Fibroblast of lung (primary cell): ENCODE measurements at places on chromosomes 16 and 17. TPM values are rescaled to one million over a fixed set of nuclear protein-coding genes. Genes with fewer than 3 reads are reported as not detected.
A peak's percentile ranks its signal among the peaks of the same experiment; 100 is the strongest.

Gene CCDC154
- 0.02 and 0.08 TPM in 2 replicates for polyA plus RNA-seq

- no peak overlapping the region for H3K27ac ChIP-seq
- H3K36me3 ChIP-seq, result no peaks in the 10 kb centered on the region
- H3K4me3 ChIP-seq, result peak overlapping the region; percentile 41
- H3K27me3 ChIP-seq, result peaks cover 4% of the 10 kb centered on the region
These were observed 6.9 kb upstream of the ACTG1 start for GRCh38 chr17:81519284-81520020.

- H3K4me3 ChIP-seq, result no peak overlapping the region
- H3K36me3 ChIP-seq, result no peaks in the 10 kb centered on the region
- DNase-seq, result peak; percentile 29
These were observed 185.5 kb downstream of the WWOX start for GRCh38 chr16:78284957-78285434.

GRCh38 chr17:81033535-81034167, 1.3 kb upstream of the BAIAP2 start:
- peak overlapping the region; percentile 65 for H3K4me3 ChIP-seq
- H3K27ac ChIP-seq, result no peak overlapping the region
- DNase-seq, result no peak

GRCh38 chr17:64622931-64623654, 39.0 kb downstream of the SMURF2 start:
- H3K4me3 ChIP-seq, result no peak overlapping the region
- H3K27me3 ChIP-seq, result no peaks in the 10 kb centered on the region
- peak; percentile 92 for DNase-seq
- H3K27ac ChIP-seq, result peak overlapping the region; percentile 33
- peaks cover 2% of the 10 kb centered on the region for H3K36me3 ChIP-seq
- H3K4me1 ChIP-seq, result peaks cover 4% of the 10 kb centered on the region

GRCh38 chr16:87032554-87032953, 284.6 kb downstream of the C16orf95 start:
- no peaks in the 10 kb centered on the region for H3K27me3 ChIP-seq
- no peak for DNase-seq
- H3K27ac ChIP-seq, result no peak overlapping the region
- H3K36me3 ChIP-seq, result no peaks in the 10 kb centered on the region
- H3K4me3 ChIP-seq, result no peak overlapping the region

Gene CLEC3A
- not detected in 2 replicates for polyA plus RNA-seq

Gene OR3A3
- not detected in 2 replicates for polyA plus RNA-seq

DNA sequence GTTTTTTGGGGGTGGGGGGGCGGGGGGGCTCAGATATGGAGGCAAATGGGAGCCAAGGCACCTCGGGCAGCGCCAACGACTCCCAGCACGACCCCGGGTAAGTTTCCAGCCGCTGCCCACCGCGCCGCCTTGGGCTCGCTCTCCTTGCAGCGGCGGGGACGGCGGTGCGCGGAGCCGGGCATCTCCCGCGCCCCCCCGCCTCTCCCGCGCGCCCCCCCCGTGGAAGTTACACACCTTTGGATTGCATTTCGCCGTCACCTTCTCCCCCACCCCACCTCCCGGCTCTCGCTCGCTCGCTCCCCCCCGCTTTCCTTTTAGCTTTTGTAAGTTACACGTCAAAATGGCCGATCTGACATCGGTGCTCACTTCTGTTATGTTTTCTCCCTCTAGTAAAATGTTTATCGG, 387 bp downstream of the MSI2 start:
- H3K27me3 ChIP-seq, result peaks cover 9% of the 10 kb centered on the region
- peak; percentile 23 for DNase-seq
- H3K36me3 ChIP-seq, result no peaks in the 10 kb centered on the region

DNA sequence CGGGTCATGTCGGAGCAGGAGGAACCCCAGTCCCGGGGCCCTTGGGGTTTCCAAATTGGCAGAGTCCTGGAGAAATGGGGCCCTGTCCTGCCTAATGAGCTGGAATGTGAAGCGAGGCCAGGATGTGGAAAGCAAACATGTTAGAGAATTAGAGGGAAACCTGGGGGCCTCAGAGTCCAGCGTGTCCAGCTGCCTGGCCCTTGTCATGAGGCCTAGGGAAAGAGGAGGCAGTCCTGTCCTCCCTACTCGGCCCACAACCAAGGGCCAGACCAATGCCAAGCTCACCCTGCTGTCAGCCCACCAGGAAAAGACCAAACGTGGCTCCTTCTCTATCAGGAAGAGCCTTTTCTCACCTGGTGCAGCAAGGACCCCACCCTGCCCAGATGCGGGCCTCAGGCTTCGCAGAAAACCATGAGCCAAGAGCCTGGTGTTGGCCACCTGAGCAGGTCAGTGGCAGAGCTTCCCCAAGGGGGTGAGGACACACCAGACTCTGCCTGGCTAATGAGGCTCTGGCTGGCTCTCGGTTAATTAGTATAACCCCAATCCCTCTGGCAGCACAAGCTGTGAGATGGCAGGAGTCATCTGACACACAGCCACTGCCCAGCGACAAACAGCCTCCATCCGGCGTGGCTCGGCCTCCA, 10.1 kb downstream of the TEKT5 start:
- peaks cover 4% of the 10 kb centered on the region for H3K27me3 ChIP-seq
- no peaks in the 10 kb centered on the region for H3K36me3 ChIP-seq
- DNase-seq, result no peak
- H3K4me1 ChIP-seq, result no peaks in the 10 kb centered on the region
- no peak overlapping the region for H3K4me3 ChIP-seq

- peak; percentile 28 for DNase-seq
- no peak overlapping the region for H3K27ac ChIP-seq
- no peaks in the 10 kb centered on the region for H3K36me3 ChIP-seq
- H3K27me3 ChIP-seq, result no peaks in the 10 kb centered on the region
- H3K4me3 ChIP-seq, result no peak overlapping the region
These were observed 150.8 kb downstream of the SSH2 start for GRCh38 chr17:29778956-29779811.

DNA sequence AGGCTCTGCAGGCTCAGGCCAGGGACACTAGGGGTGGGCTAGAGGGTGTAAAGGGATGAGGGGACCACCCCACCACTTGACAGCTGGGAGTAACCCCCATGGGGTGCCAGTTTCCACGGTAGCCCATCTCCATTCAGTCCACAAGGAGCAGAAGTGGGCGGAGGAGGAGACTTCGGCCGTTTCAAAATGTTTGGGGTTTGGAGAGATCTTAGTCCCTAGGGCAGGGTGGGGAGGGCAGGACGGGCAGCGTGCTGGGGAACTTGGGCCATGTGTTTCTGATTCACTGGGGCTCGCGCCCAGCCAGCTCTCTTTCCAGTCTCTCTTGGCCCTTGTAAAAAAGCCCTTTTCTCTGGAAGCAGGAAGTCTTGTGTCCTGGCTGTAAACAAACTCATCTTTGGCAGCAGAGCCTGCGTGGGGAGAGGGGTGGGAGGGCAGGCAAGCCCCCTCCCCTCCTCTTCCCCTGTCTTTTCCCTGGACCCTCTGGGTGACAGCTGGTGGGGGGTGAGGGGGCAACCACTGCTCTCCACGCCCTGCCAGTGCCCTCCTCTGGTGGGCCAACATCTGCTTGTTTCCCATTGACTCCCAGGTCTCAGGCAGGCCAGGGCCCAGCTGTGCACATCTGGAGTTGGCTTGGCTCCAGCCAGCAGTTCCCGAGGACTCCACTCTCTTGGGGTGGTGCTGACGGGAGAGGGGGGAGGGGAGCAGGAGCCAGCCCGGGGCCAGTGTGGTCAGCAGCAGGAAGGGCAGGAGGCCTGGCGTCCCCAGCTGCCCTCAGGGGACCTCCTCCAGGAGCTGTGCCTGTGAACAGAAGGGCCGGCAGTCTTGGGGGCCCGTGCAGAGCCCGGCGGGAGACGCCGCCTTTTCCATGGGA, 8.1 kb downstream of the CYGB start:
- H3K27ac ChIP-seq, result peak overlapping the region; percentile 97
- H3K4me1 ChIP-seq, result peaks cover 43% of the 10 kb centered on the region
- no peak overlapping the region for H3K4me3 ChIP-seq
- H3K36me3 ChIP-seq, result peaks cover 2% of the 10 kb centered on the region
- no peaks in the 10 kb centered on the region for H3K27me3 ChIP-seq

DNA sequence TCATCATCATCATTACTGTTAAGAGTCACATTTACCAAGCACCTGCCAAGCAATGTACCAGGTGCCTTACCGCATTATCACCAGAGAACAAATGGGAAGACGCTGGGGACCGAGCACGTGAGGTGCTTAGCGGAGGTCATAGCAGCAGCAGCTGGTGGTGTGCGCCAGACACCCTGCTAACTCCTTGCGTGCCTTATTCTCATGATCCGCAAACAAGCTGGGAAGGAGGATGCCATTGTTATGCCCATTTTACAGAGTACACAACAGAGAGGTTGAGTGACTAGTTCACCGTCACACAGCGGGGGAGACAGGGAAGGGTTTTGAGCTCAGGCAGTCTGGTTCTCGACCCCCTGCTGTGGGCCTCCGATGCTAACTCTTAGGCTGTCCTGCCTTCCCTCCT, 7.3 kb downstream of the ATP2A3 start:
- H3K36me3 ChIP-seq, result no peaks in the 10 kb centered on the region
- no peak overlapping the region for H3K4me3 ChIP-seq
- no peaks in the 10 kb centered on the region for H3K27me3 ChIP-seq
- H3K4me1 ChIP-seq, result peaks cover 5% of the 10 kb centered on the region

Gene P2RX5
- polyA plus RNA-seq, result 0.79 and 1.1 TPM in 2 replicates

DNA sequence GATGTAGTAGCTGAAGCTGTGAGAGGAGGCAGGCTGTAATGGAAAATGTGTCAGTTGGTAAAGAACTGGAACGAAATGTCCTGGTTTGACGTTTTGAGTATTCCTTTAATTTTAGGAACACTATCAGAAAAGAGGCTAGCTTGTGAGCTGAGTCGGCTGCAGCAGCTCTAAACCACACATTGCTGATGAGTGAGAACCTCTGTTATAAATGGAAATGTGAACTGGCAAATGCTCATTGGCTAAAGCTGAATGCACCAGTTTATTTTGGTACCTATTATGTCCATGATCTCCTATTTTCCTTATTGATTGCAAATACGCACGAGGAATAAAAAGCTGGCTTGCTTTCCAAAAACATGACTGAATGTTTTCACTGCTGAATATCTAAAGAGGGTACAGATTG, 11.0 kb upstream of the WIPI1 start:
- no peak for DNase-seq
- H3K4me3 ChIP-seq, result no peak overlapping the region
- no peak overlapping the region for H3K27ac ChIP-seq
- no peaks in the 10 kb centered on the region for H3K4me1 ChIP-seq
- no peaks in the 10 kb centered on the region for H3K36me3 ChIP-seq

DNA sequence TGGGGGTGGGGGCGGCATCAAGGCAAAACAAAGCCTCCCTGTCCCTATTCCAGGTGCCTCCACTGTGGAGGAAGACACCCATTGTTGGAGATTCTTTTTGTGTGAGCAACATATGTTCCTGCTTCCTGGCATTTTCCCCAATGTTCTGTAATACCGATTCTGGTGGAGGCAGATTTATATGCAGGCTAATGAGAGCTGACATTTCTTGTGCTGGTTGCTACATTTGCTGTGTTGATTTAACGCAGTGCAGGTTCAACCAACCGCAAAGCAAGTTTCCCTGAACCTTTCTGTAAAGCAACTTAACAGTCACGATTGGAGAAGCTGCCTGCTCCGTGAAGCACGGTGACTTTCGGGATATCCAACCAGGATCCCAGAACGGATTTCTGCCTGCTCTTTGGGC, 260.5 kb downstream of the CBLN1 start:
- no peak overlapping the region for H3K27ac ChIP-seq
- DNase-seq, result peak; percentile 88
- H3K4me3 ChIP-seq, result no peak overlapping the region
- no peaks in the 10 kb centered on the region for H3K4me1 ChIP-seq
- no peaks in the 10 kb centered on the region for H3K36me3 ChIP-seq

- H3K27me3 ChIP-seq, result peaks cover 28% of the 10 kb centered on the region
- H3K36me3 ChIP-seq, result no peaks in the 10 kb centered on the region
- no peak overlapping the region for H3K4me3 ChIP-seq
- H3K4me1 ChIP-seq, result no peaks in the 10 kb centered on the region
- DNase-seq, result no peak
These were observed 794 bp downstream of the TMEM235 start for GRCh38 chr17:78231991-78232858.

- H3K4me1 ChIP-seq, result no peaks in the 10 kb centered on the region
- H3K36me3 ChIP-seq, result no peaks in the 10 kb centered on the region
- no peak overlapping the region for H3K4me3 ChIP-seq
These were observed 14.1 kb upstream of the CALB2 start for GRCh38 chr16:71344315-71344905.

Gene AURKB
- 7.5 and 37.8 TPM in 2 replicates for polyA plus RNA-seq

Gene ZNF287
- polyA plus RNA-seq, result 5.5 and 6.7 TPM in 2 replicates

Gene CAPNS2
- polyA plus RNA-seq, result not detected in 2 replicates

Gene SEC14L5
- polyA plus RNA-seq, result 0.05 TPM in 2 replicates

Gene SHBG
- polyA plus RNA-seq, result 0.27 and 0.45 TPM in 2 replicates

GRCh38 chr17:62765351-62765750, 42.8 kb downstream of the MARCHF10 start:
- H3K4me3 ChIP-seq, result no peak overlapping the region
- H3K36me3 ChIP-seq, result no peaks in the 10 kb centered on the region
- H3K27ac ChIP-seq, result no peak overlapping the region
- H3K27me3 ChIP-seq, result no peaks in the 10 kb centered on the region
- DNase-seq, result no peak
- H3K4me1 ChIP-seq, result no peaks in the 10 kb centered on the region

Gene DHRS7C
- not detected in 2 replicates for polyA plus RNA-seq

GRCh38 chr17:44266402-44267164, 1.4 kb downstream of the SLC4A1 start:
- H3K27me3 ChIP-seq, result peaks cover 4% of the 10 kb centered on the region
- no peaks in the 10 kb centered on the region for H3K36me3 ChIP-seq
- no peaks in the 10 kb centered on the region for H3K4me1 ChIP-seq
- H3K27ac ChIP-seq, result no peak overlapping the region

DNA sequence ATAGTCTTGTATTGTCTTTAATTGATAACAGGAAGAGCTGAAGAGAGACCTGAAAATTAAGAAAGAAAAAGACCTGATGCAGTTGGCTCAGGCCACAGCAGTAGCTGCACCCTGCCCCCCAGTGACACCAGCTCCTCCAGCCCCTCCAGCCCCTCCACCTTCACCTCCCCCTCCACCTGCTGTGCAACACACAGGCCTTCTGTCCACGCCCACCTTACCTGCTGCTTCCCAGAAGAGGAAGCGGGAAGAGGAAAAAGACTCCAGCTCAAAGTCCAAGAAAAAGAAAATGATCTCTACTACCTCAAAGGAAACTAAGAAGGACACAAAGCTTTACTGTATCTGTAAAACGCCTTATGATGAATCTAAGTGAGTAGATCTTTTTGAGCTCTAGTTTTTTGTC, 36.8 kb downstream of the C17orf58 start:
- H3K4me3 ChIP-seq, result no peak overlapping the region
- DNase-seq, result no peak
- H3K4me1 ChIP-seq, result no peaks in the 10 kb centered on the region
- no peaks in the 10 kb centered on the region for H3K36me3 ChIP-seq
- H3K27ac ChIP-seq, result no peak overlapping the region

- no peak overlapping the region for H3K27ac ChIP-seq
- DNase-seq, result no peak
- H3K36me3 ChIP-seq, result no peaks in the 10 kb centered on the region
- peak overlapping the region; percentile 52 for H3K4me3 ChIP-seq
- no peaks in the 10 kb centered on the region for H3K27me3 ChIP-seq
- H3K4me1 ChIP-seq, result peaks cover 4% of the 10 kb centered on the region
These were observed 345 bp upstream of the DCXR start for GRCh38 chr17:82037889-82038195.
